ENCODE measurements at places on chromosomes 4 and X. TPM values are rescaled to one million over a fixed set of nuclear protein-coding genes. Genes with fewer than 3 reads are reported as not detected.

NLRP2B gene
- total RNA-seq: not detected

DMRTC1B gene
- total RNA-seq: not detected

MAGEA2B gene
- total RNA-seq: not detected

SERPINA7 gene
- not detected for total RNA-seq

FRMPD4 gene
- total RNA-seq: 1.6 TPM

DTHD1 gene
- not detected for total RNA-seq

TCEAL7 gene
- 74.1 TPM for total RNA-seq

Measured in bronchial smooth muscle cell (primary cell).